ENCODE measurements at places on chromosomes 11 and 22. TPM values are rescaled to one million over a fixed set of nuclear protein-coding genes. Genes with fewer than 3 reads are reported as not detected.
A peak's percentile ranks its signal among the peaks of the same experiment; 100 is the strongest.

Gene KDM4D
- 2.1 TPM for polyA plus RNA-seq

GRCh38 chr11:117564321-117564720 lies 232.7 kb downstream of the DSCAML1 start:
- DNase-seq, result no peak

GRCh38 chr11:2728663-2729332 lies 29.0 kb upstream of the KCNQ1OT1 start:
- DNase-seq, result no peak

GRCh38 chr11:1202154-1202775 lies 20.6 kb upstream of the MUC5B start:
- no peak for DNase-seq

GRCh38 chr22:30276039-30276438 lies 9.4 kb upstream of the OSM start:
- DNase-seq, result no peak

Gene SLC37A2
- 2.8 TPM for polyA plus RNA-seq

DNA sequence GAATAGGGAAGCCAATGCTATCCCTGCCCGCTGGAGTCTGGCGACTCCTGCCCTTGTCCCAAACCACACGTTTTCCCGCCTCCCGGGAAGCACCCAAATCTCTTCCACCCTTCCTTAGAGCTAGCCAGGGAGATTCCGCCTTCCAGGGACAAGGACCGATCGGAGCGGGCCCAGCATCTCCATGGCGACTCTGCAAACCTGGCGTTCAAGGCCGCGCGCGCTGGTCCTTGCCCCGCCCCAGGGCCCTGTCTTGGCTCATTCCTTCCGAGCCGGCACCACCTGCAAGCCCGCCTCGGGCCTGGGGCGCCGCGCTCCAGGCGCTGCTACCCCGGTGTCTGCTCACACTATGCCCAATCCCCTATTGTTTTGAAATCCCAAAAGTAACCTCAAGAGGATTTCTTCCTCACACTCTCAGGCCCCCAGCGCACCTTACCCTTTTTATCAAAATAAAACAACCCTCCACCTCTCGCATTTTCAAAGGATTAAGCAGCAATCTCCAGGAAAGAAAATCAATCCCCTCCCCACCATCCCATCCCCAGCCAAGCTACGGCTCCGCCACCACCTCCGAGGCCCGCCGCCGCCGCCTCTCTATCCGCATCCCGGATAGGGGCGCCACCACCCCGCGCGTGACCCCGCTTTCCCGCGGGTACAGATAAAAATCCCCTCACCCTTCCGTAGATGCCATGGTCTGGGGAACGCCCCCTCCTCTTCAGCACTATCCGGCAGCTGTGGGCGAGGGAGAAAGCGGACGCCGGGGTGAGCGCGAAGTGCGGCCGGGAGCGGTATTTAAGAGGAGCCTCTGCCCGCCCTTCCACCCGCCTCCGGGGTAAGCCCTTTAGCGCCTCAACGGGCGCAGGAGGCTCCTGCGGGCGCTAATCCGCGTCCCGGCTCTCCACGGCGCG lies 825 bp downstream of the SLC1A2 start:
- peak; percentile 22 for DNase-seq

GRCh38 chr22:37994982-37995381 lies 10.6 kb upstream of the SOX10 start:
- no peak for DNase-seq

Gene F2
- 0.60 TPM for polyA plus RNA-seq

DNA sequence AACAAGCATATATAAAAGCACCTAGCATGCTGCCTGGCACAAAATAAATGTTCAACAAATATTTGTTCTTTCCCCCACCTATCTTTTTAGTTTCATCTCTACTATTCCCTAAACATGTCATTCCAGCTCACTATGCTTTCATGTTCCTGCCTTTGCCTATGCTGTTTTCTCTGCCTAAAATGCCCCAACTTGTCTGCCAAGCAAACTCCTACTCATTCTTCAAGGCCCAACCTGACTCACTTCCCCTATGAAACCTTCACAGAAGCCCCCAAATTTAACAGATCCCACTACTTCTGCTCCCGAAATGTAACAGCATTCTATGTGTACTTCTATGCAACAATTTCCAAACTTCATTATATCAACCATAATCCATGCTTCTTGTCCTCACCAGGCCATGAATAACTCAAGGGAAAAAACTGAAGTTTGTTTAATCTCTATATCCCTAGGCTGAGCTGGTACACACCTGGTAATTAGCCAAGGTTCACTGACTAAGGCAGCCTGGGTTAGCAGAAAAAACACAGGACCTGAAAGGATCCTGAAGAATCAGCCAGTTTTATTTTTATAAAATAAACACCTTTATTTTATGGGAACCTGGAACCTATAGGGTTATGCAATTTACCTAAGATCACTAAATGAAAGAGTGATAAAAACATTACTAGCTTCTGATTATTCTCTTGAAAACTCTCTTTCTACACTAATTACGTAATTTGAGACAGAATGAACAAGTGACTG lies 72.2 kb downstream of the PAK1 start:
- DNase-seq, result no peak

DNA sequence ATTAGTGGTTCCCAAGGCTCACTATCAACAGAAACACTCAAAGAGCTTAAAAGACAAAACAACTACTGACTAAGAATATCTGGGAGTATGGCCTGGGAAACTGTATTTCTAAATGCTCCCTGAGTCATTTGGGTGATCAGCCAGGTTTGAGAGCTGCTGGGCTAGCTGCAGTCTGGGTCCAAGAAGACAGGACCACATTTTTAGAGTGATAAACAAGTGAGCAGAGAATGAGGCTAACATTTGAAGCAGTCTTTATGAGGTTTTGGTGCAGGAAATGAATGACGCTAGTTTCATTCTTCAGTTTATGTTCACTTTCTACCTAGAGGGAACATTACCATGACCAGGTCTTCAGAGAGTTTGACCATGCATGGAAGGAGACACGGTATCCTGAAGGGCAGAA lies 97.7 kb downstream of the TEAD1 start:
- DNase-seq, result no peak

Gene EIF3M
- polyA plus RNA-seq, result 681 TPM

- no peak for DNase-seq
These were observed 98.6 kb downstream of the KIF18A start for GRCh38 chr11:28009388-28009787.

Gene ST3GAL4
- 22.6 TPM for polyA plus RNA-seq

DNA sequence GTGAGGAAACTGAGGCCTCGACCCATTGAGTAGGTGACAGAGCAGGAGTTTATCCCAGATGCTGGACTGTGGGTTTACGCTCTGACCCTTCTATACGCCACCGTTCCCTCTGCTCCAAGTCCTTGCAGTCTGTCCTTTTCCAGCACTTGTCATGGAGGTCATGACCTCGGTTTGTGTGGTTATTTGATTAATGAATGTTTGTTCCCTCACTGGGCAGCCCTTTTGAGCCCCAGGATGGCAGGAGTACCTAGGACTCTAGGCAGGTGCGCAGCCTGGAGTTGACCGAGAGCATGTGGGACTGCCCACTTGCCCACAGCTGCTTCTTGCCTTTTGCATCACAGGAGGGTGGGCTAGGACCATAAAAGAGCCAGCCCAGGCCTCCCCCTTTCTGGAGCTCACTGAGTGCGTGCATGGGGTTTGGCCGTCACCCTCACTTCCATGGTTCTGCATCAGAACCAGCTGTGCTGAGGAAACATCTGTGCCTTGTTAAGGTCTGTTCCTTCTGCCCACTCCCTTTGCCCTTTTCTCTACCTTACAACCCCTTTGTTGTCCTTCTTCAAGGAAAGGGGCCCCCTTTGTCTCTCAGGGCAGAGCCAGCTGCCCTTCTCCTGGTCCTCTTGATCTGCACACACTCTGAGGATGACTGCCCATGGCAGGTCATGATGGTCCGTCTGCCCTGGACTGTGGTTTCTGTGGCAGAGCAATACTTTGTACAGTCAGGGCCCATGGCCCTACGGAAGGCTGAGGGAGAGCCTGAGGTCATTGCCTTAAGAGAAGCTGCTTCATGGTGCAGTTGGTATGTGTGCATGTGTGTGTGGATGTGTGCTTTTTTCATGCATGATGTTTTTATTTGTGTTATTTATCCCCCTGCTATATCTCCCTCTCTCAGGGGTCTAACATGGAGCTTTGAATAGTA lies 38.2 kb downstream of the BMAL1 start:
- no peak for DNase-seq

DNA sequence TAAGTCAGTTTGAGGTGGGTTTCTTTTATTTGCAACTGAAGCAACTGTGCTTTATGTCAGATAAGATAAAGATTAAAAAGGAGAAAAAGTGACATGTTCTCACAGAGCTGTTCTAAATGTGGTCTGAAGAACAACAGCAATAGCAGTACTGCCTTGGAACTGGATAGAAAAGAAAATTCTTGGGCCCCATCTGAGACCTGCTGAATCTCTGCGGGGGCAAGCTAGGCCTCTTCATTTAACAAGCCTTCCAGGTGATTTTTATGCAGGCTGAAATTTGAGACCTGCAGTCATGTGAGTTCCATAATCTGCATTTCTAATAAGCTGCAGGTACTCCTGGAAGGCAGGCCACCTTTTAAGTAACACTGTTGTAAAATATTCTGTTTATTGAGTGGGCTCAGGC lies 91.4 kb upstream of the CTSC start:
- DNase-seq, result no peak
